Nucleus accumbens (tissue), 56 donors: ENCODE measurements at places on chromosomes 13 and 19.
A peak's percentile ranks its signal among the peaks of the same experiment; 100 is the strongest.

DNA sequence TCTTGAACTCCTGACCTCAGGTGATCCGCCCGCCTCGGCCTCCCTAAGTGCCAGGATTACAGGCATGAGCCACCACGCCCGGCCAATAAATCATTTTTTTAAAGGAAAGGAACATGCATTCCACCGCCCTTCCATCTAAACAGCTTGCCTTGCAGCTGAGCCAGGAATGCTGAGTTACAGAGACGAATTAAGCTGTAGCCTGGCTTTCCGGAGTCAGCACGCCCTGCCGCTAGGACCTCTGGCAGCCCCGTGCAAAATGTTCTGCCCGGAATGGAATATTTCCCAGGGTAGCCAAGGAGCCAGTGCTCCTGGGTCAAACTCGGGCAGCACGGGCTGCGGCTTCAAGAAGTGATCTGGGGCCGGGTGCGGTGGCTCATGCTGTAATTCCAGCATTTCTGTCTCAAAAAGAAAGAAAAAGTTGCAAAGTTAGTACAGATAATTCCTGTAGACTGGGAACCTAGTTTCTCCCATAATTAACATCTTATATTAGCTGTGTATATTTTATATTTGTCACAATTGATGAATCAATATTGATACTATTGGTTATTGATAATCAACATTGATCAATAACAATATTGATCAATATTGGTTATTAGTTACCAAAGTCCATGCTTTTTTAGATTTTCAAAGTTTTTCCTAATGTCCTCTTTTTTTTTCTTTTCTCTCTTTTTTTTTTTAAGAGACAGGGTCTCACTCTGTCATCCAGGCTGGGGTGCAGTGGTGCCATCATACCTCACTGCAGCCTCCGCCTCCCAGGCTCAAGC lies 19.2 kb downstream of the ATCAY start:
- DNase-seq: no peak

DNA sequence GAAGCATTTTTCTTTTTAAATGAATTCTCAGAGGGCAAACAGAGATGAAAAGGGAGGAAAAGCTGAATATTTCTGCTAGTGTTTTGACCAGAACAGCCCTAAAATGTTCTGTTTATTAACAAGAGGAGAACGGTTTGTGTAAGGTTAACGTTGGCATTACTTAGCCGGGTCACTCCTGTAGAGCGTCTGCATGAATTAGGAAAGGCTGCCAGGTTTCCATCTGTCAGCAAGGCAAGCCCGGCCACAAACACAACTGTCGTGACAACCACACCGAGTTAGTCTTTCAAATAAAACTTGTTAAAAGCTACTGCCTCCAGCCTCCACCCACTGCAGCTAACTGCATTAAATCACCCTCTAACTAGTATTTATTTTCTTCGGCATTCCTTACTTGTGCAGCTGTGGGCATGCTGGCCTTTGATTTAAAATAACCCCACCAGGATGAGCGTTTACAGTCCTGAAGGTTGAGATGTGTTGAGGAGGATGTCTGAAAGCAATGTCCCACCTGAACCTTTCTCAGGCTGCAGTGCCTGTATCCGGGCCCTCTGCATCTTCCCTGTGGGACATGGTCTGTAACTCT lies 527.9 kb downstream of the FGF9 start:
- DNase-seq: no peak

GRCh38 chr13:74145249-74145975 lies 11.2 kb upstream of the KLF12 start:
- no peak for DNase-seq

DNA sequence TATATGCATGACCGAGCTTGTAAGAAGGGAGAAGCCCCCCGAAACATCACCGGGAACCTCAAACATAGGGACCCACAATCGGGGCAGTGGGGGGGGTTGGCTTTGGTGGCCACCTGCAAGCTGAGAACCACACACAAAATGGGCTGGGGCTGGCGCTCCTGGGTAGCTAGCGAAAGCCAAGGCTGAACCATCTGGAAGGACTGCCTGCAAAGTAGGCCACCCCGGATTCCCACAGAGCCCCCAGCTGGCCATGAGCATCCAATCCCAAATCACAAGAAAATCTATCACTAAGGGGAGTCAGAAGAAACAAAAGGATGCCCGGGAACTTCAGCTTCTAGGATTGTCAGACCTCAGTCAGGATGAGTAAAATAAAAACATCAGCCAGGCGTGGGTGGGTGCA lies 2.8 kb upstream of the PSPN start:
- no peak for DNase-seq

DNA sequence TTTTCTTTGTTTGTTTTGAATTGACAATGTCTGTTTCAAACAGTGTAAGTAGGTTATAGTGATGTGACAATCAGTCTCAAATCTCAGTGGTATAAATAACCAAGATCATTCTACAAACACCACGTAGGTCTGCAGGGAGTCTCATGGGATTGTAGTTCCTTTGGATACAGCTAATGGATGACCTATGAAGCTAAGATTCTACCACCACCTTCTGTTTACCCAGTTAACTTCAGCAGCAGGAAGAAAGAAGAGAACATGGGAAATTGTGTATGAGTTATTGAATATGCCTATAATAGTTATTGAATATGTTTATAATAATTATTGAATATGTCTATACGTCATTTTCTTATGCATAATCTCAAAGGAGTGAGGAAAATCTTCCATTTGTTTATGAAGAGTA lies 63.9 kb upstream of the SLITRK5 start:
- DNase-seq: no peak

DNA sequence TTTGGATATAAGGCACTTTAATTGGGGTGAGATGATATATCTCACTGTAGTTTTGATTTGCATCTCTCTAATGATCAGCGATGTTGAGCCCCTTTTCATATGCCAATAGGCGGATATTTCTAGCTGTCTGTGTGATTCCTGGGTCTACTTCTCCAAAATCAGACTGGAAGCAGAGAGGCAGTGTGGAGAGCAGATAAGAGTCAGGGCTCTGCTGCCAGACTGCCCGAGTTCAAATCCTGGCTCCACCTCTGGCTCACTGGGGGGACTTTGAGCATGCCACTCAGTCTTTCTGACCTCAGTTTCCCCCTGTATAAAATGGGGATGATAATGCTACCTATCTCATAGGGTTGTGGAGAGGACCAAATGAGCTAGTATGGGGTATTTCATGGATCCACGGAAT lies 24.0 kb upstream of the ACP7 start:
- no peak for DNase-seq

DNA sequence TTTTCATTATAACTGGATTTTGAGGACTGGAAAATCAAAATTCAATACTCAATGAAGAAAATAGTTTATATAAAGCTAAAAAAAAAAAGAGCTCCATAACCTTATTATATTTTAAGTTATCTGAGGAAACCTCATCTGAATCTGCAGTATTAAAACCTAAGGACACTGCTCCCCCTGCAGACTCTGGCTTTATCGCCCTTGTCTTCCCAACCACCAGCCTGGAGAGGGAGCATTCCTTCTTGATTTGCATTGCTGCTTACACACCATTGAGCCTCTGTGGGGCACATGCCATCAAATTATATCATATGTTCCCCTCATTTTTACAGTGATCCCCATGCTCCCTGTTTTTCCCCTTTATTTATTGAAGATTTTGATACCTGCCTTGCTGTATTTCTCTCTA lies 871.4 kb upstream of the GPC6 start:
- no peak for DNase-seq

DNA sequence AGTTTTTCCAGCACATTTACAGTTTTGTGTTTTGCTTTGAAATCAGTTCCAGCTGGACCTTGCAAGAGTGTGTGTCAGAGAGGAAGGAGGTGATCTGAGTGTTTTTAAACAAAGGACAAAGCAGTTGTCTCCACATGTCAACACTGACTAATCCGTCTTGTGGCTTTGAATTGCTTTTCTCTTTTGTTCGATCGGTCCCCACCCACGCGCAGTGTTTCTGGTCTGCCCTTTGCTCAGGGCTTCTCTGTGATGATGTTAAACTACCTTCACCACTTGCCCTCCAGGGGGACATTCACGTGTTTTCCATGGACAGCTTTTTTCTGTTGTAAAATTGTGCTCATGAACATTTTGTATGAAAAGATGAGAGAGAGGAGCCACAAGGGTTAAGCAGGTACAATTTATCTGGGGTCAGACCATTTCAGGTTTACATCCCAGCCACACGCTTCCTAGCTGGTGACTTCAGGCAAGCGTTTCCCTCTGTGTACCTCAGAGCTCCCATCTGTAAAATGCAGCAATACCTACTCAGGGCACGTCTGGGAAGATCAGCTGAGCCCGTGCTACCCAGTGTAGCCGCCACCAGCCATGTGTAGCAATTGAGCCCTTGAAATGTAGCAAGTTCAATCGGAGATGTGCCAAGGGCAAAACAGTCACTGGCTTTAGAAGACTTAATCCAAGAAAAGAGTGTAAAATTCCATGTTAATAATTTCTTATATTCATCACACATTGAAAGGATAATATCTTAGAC lies 13.5 kb upstream of the PLA2G4C start:
- DNase-seq: no peak

GRCh38 chr13:20964904-20965303 lies 62.4 kb upstream of the XPO4 start:
- DNase-seq: no peak

DNA sequence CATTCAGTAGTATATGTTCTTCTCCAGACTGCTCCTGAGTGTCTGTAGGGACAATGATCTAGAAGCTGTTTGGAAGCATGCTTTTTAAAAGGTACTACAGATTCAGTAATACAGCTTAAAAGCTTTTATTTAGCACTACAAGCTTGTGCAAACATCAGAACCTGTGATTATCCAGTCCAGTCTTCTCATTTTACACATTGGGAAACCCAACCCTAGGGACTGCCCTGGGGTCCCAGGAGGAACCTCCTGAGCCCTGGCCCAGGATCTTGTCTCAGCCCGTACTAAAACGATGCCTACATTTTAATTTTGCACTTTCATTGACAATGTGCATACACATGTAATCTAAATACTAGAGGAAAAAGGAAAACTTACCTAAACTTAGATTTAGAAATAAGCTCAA lies 12.5 kb downstream of the DOCK9 start:
- no peak for DNase-seq

GRCh38 chr19:55252760-55253663 lies 5.8 kb downstream of the PPP6R1 start:
- DNase-seq: no peak

GRCh38 chr19:30344446-30345425 lies 27.4 kb upstream of the ZNF536 start:
- DNase-seq: no peak

GRCh38 chr19:51503896-51504295 lies 2.3 kb upstream of the SIGLEC12 start:
- no peak for DNase-seq

GRCh38 chr13:50290186-50290585 lies 274.9 kb downstream of the KCNRG start:
- DNase-seq: no peak

GRCh38 chr13:103539265-103539664 lies 473.0 kb upstream of the SLC10A2 start:
- no peak for DNase-seq

DNA sequence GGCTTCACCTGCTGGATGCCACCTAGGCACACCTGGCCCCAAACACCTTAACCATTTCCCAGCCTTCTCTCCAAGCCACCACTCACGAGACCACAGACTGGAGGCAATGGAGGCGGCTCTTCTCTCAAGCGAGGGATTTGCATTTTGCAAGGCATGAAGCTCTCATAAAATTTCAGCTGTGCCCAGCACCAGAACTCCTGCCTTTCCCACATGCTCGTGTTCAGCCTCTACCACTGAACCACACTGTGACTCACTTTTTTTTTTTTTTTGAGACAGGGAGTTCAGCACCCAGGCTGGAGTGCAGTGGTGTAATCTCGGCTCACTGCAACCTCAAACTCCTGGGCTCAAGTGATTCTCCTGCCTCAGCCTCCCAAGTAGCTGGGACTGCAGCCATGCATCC lies 10.6 kb downstream of the NANOS3 start:
- no peak for DNase-seq

DNA sequence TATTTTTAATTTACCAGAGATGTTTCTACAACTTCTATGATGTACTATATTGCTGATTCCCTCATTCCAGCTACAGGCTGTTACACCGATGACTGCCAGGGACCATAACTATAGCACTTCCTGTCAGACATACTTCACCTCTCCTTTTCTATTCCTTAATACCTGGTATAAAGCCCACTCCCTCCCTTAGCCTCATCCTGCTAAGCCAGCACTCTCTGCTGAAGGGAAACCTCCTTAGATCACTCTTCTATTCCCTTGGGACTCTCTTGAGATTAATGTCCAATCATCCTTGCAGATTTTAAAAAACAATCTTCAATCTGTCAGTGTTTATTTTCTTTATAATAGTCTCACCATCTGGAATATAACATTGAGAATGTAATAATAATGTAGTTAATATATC lies 127.9 kb downstream of the DIAPH3 start:
- no peak for DNase-seq

DNA sequence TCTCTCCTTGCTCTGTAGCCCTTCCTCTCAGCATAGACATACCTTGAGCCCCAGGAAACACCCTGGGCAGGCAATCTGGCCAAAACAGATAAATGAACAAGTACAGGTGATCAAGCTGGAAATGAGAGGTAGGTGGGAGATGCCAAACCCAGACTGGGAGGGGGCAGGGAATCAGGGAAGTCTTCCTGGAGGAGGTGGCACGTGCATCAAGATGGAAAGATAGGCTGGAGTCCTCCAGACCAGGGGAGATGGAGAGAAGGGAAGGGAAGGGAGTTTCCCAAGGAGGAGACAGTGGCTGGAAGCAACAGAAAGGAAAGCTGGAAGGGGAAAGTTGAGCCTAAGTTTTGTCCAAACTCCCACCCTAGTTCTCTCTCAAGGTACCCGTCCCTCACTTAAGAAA lies 1.7 kb upstream of the MUC16 start:
- DNase-seq: no peak

GRCh38 chr19:55640043-55640576 lies 692 bp upstream of the ZNF580 start:
- no peak for DNase-seq

- no peak for DNase-seq
Measured at GRCh38 chr13:48592688-48593049, 59.8 kb upstream of the RCBTB2 start.

GRCh38 chr13:41137951-41138350 lies 5.3 kb upstream of the KBTBD6 start:
- no peak for DNase-seq

- DNase-seq: no peak
Measured at GRCh38 chr13:43054803-43055802, 31.7 kb downstream of the DNAJC15 start.

DNA sequence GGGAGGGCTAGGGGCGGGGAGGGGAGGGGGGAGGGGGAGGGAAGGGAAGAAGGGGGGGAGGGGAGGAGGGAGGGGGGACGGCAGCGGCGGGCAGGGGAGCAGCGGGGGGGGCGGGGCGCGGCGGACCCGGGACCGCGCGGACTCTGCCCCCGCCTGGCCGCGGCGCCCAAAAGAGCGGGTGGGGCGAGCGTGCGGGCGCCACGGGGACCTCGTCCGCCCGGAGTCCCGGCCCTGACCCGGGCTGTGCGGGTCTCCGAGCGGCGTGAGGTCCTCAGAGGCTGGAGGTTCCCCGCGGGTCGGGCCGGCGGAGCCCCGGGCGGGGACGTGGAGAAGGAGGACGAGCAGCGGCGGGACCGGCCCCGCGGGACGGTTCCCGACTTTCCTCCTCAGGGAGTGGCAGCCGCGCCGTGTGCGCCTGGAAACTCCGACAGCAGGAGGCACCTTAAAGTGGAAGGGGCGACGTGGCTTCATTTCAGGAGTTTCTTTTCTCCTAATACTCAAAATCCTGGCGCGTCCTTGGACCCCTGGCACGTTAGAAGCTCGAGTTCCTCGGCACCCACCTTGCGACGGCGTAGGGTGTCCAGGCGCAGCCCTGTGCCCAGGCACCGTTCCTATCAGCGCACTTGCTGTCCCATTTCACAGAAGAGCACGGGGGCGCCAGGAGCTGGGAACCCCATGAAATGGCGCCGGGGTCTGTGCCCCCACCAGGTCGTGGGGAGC lies 518 bp upstream of the PLPP2 start:
- DNase-seq: peak; percentile 54
